Articular chondrocyte of knee joint (primary cell): ENCODE measurements at places on chromosomes 12 and 14. TPM values are rescaled to one million over a fixed set of nuclear protein-coding genes. Genes with fewer than 3 reads are reported as not detected.

Gene FOXN3
- 50.9 and 59.7 TPM in 2 replicates for total RNA-seq

Gene ADAM21
- total RNA-seq = 0.32 and 0.52 TPM in 2 replicates

Gene MARK3
- total RNA-seq = 79.2 and 95.4 TPM in 2 replicates

Gene RAPGEF3
- 14.2 and 18.6 TPM in 2 replicates for total RNA-seq

Gene DEGS2
- total RNA-seq = under 0.01 and 0.13 TPM in 2 replicates

Gene TSHR
- total RNA-seq = under 0.01 and 0.13 TPM in 2 replicates

Gene CDC42BPB
- total RNA-seq = 83.0 and 85.4 TPM in 2 replicates

Gene FBLN5
- 26.3 and 32.3 TPM in 2 replicates for total RNA-seq

Gene HOXC9
- total RNA-seq = 8.3 and 9.8 TPM in 2 replicates

Gene PIWIL1
- total RNA-seq = not detected in 2 replicates

Gene RASAL1
- not detected in 2 replicates for total RNA-seq

Gene CLEC9A
- total RNA-seq = not detected in 2 replicates

Gene PAPLN
- 15.0 and 15.4 TPM in 2 replicates for total RNA-seq

Gene CPNE8
- total RNA-seq = 21.3 and 25.9 TPM in 2 replicates

Gene ETFRF1
- total RNA-seq = 38.0 and 42.7 TPM in 2 replicates

Gene RBP5
- total RNA-seq = not detected in 2 replicates
